ENCODE measurements at places on chromosomes 3 and 15. TPM values are rescaled to one million over a fixed set of nuclear protein-coding genes. Genes with fewer than 3 reads are reported as not detected.

- no peak for DNase-seq
Observed at GRCh38 chr3:141280690-141281089, 49.1 kb downstream of the PXYLP1 start.

GRCh38 chr3:168249550-168250414 is 154.1 kb upstream of the GOLIM4 start:
- peak; percentile 77 for DNase-seq

DNA sequence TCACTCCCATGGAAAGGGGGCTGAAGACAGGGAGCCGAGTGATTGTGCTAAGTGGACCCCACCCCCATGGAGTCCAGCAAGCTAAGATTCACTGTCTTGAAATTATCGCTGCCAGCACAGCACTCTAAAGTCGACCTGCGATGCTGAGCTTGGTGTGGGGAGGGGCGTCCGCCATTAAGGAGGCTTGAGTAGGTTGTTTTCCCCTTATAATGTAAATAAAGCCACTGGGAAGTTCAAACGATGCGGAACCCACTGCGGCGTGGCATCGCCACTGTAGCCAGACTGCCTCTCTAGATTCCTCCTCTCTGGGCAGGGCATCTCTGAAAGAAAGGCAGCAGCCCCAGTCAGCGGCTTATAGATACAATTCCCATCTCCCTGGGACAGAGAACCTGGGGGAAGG is 10.9 kb upstream of the SRGAP3 start:
- DNase-seq: no peak

TIMP4 gene
- polyA plus RNA-seq: 0.53 TPM

CPLX3 gene
- polyA plus RNA-seq: not detected
